ENCODE measurements at places on chromosomes 4 and X.

GRCh38 chr4:86223472-86223871 lies 136.4 kb downstream of the MAPK10 start:
- no peak for DNase-seq

DNA sequence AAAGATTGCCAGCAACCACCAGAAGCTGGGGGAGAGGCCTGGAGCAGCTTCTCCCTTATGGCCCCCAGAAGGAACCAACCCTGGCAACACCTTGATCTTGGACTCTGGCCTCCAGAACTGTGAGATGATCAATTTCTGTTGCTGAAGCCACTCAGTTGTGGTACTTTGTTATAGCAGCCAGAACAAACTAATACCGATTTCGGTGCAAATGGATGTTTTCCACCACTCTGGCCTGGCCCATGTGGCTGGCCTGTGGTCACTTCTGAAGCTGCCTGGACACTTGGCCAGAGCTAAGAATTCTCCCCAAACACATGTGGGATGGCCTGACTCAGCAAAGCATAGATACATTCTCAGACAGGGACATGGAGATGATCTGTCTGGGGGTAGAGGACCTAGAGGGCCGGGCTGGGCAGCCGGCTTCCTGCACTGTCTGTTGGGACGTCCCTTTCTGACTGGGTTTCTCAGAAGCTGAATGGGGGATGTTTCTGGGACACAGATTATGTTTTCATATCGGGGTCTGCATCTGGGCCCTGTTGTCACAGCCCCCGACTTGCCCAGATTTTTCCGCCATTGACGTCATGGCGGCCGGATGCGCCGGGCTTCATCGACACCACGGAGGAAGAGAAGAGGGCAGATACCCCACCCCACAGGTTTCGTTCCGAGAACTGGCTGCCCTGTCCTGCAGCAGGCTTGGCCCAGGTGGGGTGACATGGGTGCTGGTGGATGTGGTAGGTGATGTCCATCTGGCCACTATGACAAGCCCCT lies 4.1 kb downstream of the FOXP3 start:
- no peak for DNase-seq

GRCh38 chrX:136810493-136810892 lies 29.8 kb upstream of the ARHGEF6 start:
- no peak for DNase-seq

- no peak for DNase-seq
Observed at GRCh38 chr4:36348403-36348938, 67.1 kb downstream of the DTHD1 start.

DNA sequence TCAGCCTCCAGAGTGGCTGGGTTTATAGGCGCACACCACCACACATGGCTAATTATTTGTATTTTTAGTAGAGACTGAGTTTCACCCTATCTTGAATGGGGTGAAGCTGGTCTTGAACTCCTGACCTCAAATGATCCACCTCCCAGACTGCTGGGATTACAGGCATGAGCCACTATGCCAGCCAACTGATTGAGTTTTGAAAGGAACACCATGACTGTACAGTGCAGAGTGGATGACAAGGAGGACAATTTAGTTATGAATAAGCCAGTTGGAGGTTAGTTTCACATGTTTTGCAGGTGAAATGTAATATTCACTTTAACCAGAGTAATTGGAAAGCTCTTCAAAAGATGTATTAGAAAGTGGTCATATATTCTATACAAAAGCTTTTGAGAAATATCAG lies 60.8 kb downstream of the PCDH18 start:
- DNase-seq: no peak

All from amniotic stem cell (primary cell).